ENCODE measurements at places on chromosomes 3 and 15.

DNA sequence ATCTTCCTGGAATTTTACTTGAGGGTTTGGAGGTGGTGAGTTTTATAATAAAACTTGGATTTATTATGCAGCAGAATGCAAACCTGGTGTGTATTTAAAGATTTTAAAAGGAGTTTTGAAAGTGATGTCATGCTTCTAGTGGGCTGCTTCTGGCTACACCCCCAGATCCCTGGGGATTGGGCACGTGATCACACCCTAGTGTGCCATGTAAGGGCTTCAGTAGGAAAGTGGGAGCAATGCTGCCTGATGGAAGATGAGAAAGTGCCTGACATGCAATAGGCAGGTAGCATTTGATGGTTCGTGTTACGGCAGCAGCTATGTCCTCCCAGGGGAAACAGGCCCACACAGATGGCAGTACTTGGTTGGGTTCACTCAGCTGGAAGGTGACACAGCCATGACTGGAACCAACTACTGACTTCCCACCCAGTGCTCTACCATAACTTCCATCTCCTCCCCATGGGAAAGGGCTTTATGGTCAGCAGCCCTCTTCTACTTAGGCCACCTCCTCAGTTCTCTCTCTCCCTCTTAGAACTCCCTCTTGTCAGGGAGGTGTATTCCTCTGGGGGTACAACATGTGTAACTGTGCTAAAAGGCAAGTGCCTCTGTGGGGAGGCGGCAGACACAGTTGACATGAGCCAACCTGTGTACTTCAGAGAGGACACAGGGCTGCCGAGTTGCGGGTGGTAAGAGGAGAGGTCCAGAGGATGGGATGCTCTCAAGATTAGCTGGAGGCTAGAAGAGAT lies 5.6 kb downstream of the ITPKA start:
- no peak for DNase-seq

- DNase-seq = no peak
Observed at GRCh38 chr3:71177375-71177774, 406.2 kb downstream of the FOXP1 start.

GRCh38 chr3:62161371-62161770 lies 212.0 kb downstream of the FEZF2 start:
- no peak for DNase-seq

- no peak for DNase-seq
Observed at GRCh38 chr15:59332009-59332408, 40.7 kb downstream of the MYO1E start.

- DNase-seq = no peak
Observed at GRCh38 chr3:69209413-69209812, 87.0 kb upstream of the LMOD3 start.

- DNase-seq = peak; percentile 27
Observed at GRCh38 chr15:43826508-43827341, at the start of gene WDR76. Gene WDR76, plus strand, starts transcription at chr15:43827002. Its CDS starts 31 bp downstream, at chr15:43827033.

GRCh38 chr3:13785351-13785750 lies 94.5 kb downstream of the WNT7A start:
- DNase-seq = no peak

DNA sequence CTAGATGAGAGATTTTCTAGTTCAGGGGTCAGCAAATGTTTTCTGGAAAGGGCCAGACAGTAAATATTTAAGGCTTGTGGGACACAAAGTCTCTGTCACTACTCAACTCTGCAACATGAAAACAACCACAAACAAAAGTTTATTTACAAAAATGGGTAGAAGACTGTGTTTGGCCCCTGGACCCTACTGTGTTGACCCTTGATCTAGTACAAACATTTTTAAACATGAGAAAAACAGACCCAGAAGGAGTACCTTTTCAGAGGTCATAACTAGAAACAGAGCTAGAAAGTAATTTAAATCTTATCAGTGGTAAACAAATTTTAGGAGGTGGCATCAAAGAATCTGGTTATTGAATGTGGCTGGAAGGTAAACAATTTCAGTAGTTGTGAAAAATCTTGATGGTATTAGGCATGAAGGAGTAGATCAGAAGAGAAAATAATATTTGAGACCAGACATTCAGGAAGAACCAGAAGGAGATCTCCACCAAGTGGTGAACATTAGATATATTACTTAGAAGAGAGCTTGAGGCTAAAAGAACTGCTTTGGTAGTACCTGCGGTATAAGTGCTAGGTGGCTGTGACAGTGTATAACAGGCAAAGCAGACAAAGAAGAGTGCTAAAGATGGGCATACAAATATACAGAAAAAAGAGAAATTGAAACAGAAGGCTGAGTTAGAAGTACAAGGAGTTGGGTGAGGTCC lies 101.7 kb downstream of the NR1I2 start:
- no peak for DNase-seq

DNA sequence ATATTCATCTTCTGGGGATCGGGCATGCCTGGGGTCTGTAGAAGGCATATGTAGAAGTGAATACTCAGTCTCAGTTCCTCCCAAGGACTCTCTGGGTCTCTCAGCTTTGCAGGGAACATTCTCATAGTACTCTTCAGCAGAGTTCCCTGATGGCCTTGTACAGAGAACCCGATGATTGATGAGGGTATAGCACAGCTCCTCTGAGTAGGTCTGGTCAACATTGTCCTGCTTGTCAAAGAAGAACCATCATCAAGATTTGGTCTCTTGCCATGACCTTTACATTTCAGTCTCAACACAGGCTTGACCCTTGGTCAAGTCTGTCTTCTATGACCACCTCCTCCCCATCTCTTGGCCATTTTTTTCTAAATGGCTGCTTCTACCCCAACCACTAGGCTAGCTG lies 9.5 kb downstream of the GCSAM start:
- DNase-seq = no peak

- peak; percentile 47 for DNase-seq
Observed at GRCh38 chr3:37173806-37174205, 576 bp downstream of the LRRFIP2 start.

DNA sequence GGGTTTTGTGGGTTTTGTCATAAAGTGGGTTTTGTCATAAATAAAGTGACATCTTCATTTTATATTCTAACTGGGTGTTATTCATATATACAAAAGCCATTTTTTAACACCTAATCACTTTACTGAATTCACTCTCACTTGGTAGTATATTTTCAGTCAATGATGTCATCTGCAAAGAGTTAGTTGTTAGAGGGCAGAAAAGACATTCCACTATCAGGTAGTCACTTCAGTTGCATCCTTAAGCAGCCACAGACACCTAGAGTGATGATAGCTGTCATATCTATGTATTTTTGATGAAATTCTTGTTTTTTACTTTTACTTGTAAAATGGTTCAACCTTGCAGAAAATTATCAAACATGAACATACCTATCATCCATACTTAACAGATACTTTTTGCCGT lies 89.0 kb downstream of the DHX36 start:
- peak; percentile 66 for DNase-seq

GRCh38 chr3:159169828-159170227 lies 368.0 kb downstream of the MFSD1 start:
- DNase-seq = peak; percentile 57

- DNase-seq = no peak
Observed at GRCh38 chr3:127375151-127375930, 87.5 kb upstream of the PRR20G start.

DNA sequence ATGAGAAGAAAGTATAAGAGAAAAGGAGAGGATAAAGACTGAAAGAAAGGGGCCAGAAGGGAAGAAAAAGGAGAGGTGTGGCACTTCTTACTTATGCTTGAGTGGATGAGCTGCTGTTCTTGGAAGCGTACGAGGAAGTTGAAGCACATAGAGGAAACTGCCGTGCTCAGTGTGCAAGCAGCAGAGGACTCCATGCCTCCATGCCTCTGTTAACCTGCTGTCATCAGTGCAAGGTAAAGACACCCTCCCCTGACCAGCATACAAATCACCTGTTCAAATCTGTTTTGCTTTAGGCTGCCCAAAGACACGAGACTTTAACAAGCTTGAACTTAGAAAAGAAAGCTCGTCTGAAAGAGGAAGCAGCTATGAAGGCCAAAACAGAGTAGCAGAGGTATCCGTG lies 6.4 kb downstream of the WDR5B start:
- DNase-seq = no peak

DNA sequence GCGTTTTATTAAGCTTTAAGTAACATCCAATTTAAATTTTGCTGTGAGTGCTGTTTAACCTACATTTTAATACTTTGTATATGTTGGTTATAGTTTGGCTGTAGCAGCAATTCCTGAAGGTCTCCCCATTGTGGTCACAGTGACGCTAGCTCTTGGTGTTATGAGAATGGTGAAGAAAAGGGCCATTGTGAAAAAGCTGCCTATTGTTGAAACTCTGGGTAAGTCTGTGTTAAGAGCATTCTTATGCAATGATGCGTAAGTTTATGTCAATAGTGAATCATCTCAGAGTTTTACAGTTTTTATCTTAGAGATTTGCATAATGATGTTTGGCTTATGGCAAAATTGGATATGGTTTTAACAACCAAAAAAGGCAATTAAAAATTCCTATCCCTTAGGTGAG lies 62.7 kb downstream of the ASTE1 start:
- peak; percentile 95 for DNase-seq

- no peak for DNase-seq
Observed at GRCh38 chr3:123424999-123425712, 23.7 kb downstream of the ADCY5 start.
